T-cell (primary cell): ENCODE measurements at places on chromosomes 5 and 9.

- no peak for DNase-seq
These were observed 43.6 kb downstream of the SEMA5A start for GRCh38 chr5:9502050-9502834.

DNA sequence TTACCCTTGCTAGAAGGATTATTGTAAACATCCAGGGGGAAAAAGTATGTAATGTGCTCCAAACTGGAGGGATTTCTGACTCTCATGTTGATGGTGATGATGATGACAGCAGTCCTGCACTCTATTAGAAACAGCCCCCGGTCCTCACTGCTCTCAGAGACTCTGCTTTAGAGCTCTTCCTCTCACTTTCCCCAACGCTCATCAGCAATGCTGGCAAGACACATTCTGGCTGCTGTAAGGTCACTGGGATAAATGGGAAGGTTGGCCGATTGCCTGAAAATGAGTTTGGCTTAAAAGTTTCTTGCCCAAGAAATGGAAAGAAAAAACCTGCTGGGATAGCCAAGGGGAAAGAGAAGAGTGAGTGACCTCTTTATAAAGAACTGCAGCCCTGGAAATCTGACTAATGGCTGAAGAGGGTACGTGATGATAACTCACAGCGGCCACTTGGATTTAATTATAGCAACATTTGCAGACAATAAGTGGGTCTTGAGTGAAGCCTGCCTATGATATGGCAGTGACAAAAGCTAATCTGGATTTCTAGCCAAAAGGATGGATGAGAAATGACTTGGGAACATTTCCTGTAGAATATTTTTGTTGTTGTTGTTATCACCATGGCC is 235.8 kb downstream of the TMEM38B start:
- DNase-seq: no peak

- no peak for DNase-seq
These were observed 66.1 kb upstream of the TBCA start for GRCh38 chr5:77842243-77842642.

DNA sequence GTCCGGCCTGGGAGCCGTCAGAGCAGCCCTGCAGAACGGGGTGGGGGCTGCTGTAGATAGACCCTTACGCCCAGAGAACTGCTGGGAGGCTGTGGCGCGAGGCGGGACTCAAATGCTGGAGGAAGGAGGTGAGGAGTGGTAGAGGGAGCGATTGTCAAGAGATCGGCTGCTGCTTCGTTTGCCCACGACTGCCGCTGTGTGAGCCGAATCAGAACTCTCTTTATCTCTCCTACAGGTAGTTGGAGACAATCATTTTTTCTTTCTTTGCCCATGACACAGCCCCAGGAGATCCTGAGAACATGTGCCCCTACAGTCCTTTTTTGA is 456 bp downstream of the ZNF79 start:
- DNase-seq: no peak

GRCh38 chr5:73701566-73701965 is 75.6 kb downstream of the ARHGEF28 start:
- no peak for DNase-seq

GRCh38 chr9:38445154-38446043 is 21.1 kb upstream of the IGFBPL1 start:
- no peak for DNase-seq

GRCh38 chr9:99491408-99492158 is 269.5 kb downstream of the SEC61B start:
- DNase-seq: no peak

DNA sequence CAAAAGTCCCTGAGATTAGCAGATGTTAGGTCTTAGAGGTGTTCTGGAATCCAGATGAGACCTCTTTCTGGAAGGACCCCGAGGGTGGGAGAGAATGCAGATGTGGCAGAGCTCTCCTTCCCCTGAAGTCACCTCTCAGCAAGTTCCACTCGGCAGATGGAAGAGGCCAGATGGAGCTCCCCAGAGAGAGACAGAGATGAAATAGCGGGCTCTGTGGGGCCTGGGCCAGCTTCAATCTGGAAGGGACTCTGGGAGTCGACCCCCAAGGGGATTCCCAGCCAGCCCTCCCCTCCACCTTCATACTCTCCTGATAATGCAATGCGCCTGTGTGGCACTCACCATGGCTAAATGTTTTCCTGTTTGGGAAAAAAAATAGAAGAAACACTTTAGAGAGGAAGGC is 60.2 kb downstream of the WNK2 start:
- DNase-seq: no peak
